ENCODE measurements at places on chromosomes 5 and 9. TPM values are rescaled to one million over a fixed set of nuclear protein-coding genes. Genes with fewer than 3 reads are reported as not detected.

DNA sequence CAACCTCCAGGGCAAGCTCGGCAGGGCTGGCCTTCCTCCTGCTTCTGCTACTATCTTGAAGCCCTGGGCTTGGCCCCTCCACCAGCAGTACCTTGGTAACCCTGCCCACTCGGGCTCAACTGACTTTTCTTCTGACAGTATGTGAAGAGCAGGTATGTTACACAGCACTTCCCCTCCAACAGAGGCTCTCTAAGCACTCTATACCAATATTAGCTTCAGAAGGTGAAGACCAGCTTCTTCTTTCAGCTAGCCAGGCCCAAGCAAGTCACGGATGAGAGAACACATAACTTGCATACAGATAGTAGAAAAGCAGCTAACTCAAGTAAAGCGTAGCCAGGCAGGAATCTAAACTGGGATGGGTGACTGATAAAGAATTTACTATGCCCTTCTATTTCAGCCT lies 64.3 kb downstream of the FEM1C start:
- no peaks in the 10 kb centered on the region for H3K36me3 ChIP-seq
- no peak overlapping the region for H3K4me3 ChIP-seq
- H3K27me3 ChIP-seq: no peaks in the 10 kb centered on the region
- no peak overlapping the region for H3K27ac ChIP-seq
- DNase-seq: no peak

SPAG8 gene
- 1.3 TPM for total RNA-seq

- no peaks in the 10 kb centered on the region for H3K36me3 ChIP-seq
- H3K27ac ChIP-seq: no peak overlapping the region
- H3K4me1 ChIP-seq: no peaks in the 10 kb centered on the region
- no peaks in the 10 kb centered on the region for H3K27me3 ChIP-seq
- H3K4me3 ChIP-seq: no peak overlapping the region
- DNase-seq: no peak
These were observed 17.4 kb downstream of the C9orf153 start for GRCh38 chr9:86242071-86242470.

DNA sequence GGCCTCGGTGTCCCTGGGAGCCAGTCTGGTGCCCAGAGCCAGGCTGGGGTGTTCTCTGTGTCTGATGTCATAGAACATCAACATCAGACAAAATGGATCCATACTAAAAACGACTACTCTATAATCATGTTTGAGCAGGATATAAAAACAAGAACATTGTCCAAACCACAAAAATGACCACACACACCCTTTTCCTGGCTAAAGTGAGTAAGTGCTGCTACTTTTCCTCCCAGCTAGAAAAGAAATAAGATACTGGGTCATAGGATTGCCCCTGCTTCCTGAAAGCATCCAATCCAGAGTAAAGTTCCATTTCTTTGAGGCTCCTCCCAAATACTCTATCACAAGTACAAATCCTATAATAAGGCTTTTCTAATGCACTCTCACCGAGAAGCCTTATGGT lies 19.7 kb upstream of the TRAF1 start:
- H3K27ac ChIP-seq: no peak overlapping the region
- H3K4me3 ChIP-seq: no peak overlapping the region

GRCh38 chr5:174236070-174236469 lies 190.6 kb downstream of the NSG2 start:
- no peak for DNase-seq
- H3K36me3 ChIP-seq: no peaks in the 10 kb centered on the region
- no peaks in the 10 kb centered on the region for H3K4me1 ChIP-seq

DNA sequence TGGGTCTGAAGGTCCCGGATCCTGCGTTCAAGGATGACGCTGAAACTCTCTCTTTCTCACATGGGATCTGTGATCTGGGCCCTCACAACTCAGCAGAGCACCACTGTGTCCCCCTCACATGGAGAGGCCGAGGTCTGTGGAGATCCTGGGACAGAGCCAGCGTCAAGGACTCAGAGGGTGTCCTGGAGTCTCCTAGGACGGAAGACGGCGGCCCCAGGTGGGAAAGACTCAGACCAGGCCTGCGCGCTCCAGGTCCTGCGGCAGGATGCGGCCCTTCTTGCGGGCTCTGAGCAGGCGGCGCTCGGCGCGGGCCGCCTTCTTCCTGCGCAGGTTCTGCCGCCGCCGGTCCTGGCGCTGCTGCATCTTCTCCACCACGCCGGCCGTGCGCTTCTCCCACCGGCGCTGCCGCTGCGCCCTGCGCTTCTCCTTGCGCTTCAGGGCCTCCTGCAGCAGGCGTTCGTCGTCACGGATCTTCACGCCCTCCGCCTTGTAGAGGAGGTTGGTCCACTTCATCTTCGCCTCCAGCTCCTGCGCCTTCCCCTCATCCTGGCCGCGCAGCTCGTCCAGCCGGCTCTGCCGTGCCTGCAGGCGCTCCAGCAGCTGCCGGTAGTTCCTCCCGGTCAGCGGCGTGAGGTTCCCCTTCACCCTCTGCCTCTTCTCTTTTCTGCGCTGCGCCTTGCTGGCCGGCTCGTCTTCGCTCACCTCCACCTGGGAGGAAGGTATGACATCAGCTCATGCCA lies 4.2 kb downstream of the SURF6 start:
- H3K27ac ChIP-seq: no peak overlapping the region
- no peak for DNase-seq
- H3K4me1 ChIP-seq: peaks cover 35% of the 10 kb centered on the region

- H3K36me3 ChIP-seq: no peaks in the 10 kb centered on the region
- peaks cover 16% of the 10 kb centered on the region for H3K4me1 ChIP-seq
- no peak for DNase-seq
- peak overlapping the region; percentile 47 for H3K4me3 ChIP-seq
- peaks cover 21% of the 10 kb centered on the region for H3K27me3 ChIP-seq
- no peak overlapping the region for H3K27ac ChIP-seq
These were observed 132.4 kb upstream of the NIPBL start for GRCh38 chr5:36743891-36744772.

GGTA1 gene
- total RNA-seq: not detected

- DNase-seq: peak; percentile 89
- H3K36me3 ChIP-seq: no peaks in the 10 kb centered on the region
- H3K27ac ChIP-seq: no peak within 1 kb of the TSS
- H3K4me3 ChIP-seq: peak within 1 kb of the TSS; percentile 90
- no peaks in the 10 kb centered on the region for H3K27me3 ChIP-seq
These were observed at the start of gene CEP72 for GRCh38 chr5:611731-612486. Gene CEP72, plus strand, starts transcription at chr5:612340. Its CDS starts 22 bp downstream, at chr5:612362.

SNX18 gene
- 10.3 TPM for total RNA-seq

RNF183 gene
- not detected for total RNA-seq

GADD45G gene
- total RNA-seq: 15.6 TPM

TPM2 gene
- 63.1 TPM for total RNA-seq

DNA sequence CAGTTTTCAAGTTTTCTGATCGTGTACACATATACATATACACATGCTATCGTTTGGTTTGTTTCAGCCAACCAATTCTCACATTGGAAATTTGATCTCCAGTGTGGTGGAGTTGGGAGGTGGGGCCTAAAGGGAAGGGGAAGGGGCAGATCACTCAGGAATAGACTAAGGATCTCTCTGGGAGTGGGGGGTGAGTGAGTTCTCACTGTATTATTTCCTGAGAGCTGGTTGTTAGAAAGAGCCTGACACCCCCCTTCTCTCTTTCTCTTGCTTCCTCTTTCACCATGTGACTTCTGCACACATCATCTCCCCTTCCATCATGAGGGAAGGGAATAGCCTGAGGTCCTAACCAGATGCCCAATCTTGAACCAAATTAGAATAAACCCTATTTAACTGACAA lies 551.7 kb downstream of the MAT2B start:
- no peaks in the 10 kb centered on the region for H3K4me1 ChIP-seq
- H3K36me3 ChIP-seq: no peaks in the 10 kb centered on the region
- no peak for DNase-seq

GRCh38 chr9:27645161-27645840 lies 72.0 kb upstream of the C9orf72 start:
- no peaks in the 10 kb centered on the region for H3K27me3 ChIP-seq
- H3K4me1 ChIP-seq: no peaks in the 10 kb centered on the region
- no peak overlapping the region for H3K4me3 ChIP-seq
- H3K27ac ChIP-seq: no peak overlapping the region

GRCh38 chr5:83473346-83474160 lies 2.0 kb downstream of the VCAN start:
- H3K27ac ChIP-seq: no peak overlapping the region
- DNase-seq: peak; percentile 54
- peaks cover 56% of the 10 kb centered on the region for H3K27me3 ChIP-seq
- H3K36me3 ChIP-seq: no peaks in the 10 kb centered on the region
- H3K4me3 ChIP-seq: peak overlapping the region; percentile 45

CD74 gene
- total RNA-seq: 303 TPM

GRCh38 chr9:82284758-82285157 lies 296.2 kb downstream of the SPATA31D1 start:
- H3K36me3 ChIP-seq: no peaks in the 10 kb centered on the region
- H3K4me3 ChIP-seq: no peak overlapping the region
- no peaks in the 10 kb centered on the region for H3K4me1 ChIP-seq
- H3K27ac ChIP-seq: no peak overlapping the region
- no peak for DNase-seq
- H3K27me3 ChIP-seq: peaks cover 2% of the 10 kb centered on the region

PCBD2 gene
- 5.8 TPM for total RNA-seq

- H3K4me1 ChIP-seq: no peaks in the 10 kb centered on the region
- H3K27ac ChIP-seq: no peak overlapping the region
- no peaks in the 10 kb centered on the region for H3K36me3 ChIP-seq
- H3K27me3 ChIP-seq: no peaks in the 10 kb centered on the region
These were observed 99.1 kb upstream of the SMC5 start for GRCh38 chr9:70159630-70160029.

DNA sequence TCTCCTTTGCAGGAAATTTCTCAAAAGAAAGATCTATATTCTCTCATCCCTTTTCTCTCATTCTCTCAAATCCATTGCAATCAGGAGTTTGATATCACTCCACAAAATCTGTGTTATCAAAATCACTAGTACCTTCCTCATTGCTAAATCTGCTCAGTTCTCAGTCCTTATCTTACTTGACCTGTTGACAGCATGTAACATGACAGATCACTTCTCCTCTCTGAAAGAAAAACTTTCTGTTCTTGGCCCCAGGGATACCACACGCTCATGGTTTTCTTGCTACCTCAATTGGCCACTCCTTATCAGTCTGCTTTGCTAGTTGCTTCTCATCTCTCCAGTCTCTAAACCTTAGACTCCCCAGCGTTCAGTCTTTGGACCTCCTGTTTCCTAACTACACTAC lies 22.1 kb downstream of the SRP19 start:
- peaks cover 68% of the 10 kb centered on the region for H3K36me3 ChIP-seq
- H3K27ac ChIP-seq: no peak overlapping the region

DNA sequence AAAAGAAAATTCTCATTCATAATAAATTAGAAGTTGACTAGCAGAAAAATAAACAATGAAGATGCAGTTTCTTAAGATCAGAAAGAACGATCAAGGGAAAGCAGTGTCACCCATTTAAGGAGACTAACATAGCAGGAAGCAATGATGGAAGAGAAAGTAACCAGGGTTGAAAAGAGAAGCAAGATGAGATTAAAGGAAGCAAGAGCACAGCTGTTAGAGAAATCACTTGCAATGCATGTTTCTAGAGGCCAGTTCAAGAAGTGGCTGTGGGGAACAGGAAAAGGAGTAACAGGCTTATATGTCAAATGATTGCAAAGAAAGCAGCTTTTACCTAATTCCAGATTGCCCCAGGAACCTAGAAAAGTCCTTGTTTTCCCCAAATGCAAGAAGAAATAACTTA lies 46.8 kb upstream of the SLC1A1 start:
- H3K27ac ChIP-seq: no peak overlapping the region
- no peaks in the 10 kb centered on the region for H3K4me1 ChIP-seq
- H3K27me3 ChIP-seq: peaks cover 3% of the 10 kb centered on the region
- H3K36me3 ChIP-seq: no peaks in the 10 kb centered on the region
- DNase-seq: no peak

DNA sequence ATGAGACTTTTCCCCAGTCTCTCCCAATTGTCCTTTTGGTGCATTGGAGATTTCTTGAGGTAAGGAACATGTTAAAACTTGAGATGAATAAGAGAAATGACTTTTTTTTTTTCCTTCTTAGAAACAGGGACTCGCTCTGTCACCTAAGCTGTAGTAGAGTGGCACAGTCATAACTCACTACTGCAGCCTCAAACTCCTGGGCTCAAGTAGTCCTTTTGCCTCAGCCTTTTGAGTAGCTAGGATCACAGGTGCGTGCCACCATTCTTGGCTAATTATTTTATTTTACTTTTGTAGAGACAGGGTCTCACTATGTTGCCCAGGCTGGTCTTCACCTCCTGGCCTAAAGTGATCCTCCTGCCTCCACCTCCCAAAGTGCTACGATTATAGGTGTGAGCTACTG lies 25.9 kb downstream of the CDC42SE2 start:
- H3K27ac ChIP-seq: peak overlapping the region; percentile 68
- H3K4me3 ChIP-seq: peak overlapping the region; percentile 30
- DNase-seq: no peak
- H3K27me3 ChIP-seq: no peaks in the 10 kb centered on the region
- peaks cover 26% of the 10 kb centered on the region for H3K36me3 ChIP-seq
- peaks cover 71% of the 10 kb centered on the region for H3K4me1 ChIP-seq

Measured in CD4-positive, alpha-beta T cell (primary cell).